ENCODE measurements at places on chromosomes 6 and 20.

DNA sequence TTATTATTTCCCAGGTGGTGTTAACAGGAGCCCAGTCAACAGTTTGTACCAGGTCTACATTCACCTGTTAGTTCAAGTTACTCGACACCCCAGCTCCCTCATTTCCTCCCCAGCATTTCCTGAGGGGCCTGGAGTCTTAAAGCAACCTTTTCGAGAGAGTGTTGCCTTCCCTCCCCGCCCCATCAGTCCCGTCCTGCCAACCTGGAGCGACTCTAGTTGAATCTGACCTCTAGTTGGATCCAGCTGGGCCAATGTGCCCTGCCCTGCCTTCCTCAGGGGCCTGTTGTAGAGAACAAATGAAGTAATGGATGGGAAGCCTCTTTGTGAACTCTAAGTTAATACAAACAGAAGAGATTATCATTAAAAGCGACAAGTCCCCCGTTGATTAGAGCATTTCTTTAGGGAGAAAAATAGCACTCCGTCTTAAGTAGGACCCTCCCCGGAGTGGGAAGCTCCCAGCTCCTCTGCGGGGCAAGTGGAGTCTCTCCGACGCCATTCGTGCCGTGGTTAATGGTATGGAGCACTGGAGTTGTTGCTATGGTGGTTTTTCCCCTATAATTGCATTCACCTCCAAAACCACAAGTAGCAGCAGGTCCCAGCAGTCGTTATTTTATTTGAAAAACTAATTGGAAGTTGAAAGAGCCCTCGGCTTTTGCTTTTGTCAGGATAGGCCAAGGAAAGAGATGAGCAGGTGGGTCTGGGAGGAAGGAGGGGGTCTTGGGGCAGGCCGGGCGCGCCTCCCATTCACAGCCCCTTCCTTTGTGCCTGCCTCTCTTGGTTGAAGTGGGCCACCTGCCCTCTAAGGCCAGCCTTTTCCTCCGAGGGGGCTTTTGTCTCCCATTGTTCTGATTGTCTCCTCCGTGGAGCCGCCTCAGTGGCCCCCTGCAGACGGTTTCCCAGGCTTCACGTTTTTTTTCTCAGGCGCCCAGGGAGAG is 16.1 kb downstream of the GHRH start:
- DNase-seq: no peak

- no peak for DNase-seq
Observed at GRCh38 chr6:20652299-20653084, 118.2 kb downstream of the CDKAL1 start.

GRCh38 chr6:114862064-114862463 is 519.2 kb upstream of the HS3ST5 start:
- DNase-seq: no peak

- DNase-seq: no peak
Observed at GRCh38 chr6:20292905-20293304, 80.6 kb upstream of the MBOAT1 start.

GRCh38 chr6:3453413-3454272 is 3.2 kb downstream of the SLC22A23 start:
- no peak for DNase-seq
